ENCODE measurements at places on chromosomes 5 and 9.

DNA sequence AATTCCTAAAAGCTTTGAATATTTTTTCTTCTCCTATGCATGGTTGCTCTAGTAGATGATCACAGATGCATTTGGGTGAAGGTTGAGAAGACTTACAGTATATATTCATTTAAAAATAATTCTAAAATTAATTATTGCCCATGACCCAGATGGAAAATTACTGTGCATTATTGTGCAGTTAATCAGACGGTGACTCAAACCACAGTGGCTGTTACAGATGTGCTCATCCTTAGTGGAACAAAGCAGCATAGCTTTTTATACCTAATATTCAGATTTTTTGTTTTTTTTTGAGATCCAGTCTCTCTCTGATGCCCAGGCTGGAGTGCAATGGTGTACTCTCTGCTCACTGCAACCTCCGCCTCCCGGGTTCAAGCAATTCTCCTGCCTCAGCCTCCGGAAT, 10.7 kb downstream of the OR2V1 start:
- DNase-seq: peak; percentile 39

DNA sequence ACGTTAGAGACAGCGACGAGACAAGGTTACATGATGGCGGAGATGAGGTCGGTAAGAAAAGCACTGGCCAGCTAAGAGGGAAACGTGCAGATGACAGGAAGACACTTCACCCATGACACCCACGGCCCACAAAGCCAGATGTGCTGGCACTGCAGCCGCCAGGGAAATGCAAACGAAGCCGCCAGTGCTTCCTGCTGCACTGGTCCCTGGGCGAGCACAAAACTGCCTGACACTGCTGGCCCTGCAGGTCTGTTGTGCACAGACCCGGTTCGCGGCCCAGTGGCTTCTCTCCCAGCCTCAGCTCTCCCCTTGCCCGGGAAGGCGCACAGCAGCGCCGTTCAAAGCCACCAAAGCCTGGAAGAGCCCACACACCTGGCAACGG, 20.3 kb downstream of the QSOX2 start:
- no peak for DNase-seq

- DNase-seq: no peak
These were observed 22.4 kb upstream of the KDM4C start for GRCh38 chr9:6735422-6735821.

GRCh38 chr5:170757669-170758068, 25.9 kb upstream of the GABRP start:
- no peak for DNase-seq

DNA sequence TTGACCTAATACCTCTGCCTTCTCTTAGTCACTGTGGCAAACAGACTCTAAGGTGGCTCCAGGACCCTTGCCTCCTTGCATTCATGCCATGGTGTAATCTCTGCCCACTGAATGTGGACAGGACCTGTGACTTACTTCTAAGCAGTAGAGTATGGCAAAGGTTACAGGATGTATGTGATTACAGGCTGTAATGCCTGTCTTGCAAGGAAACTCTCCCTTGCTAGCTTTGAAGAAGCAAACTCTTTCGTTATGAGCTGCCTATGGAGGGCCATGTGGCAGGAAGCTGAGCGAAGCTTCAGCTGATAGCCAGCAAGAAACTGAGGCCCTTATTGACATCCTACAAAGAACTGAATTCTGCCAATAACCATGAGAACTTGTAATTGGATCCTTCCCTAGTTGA, 103.3 kb upstream of the HMHB1 start:
- no peak for DNase-seq

DNA sequence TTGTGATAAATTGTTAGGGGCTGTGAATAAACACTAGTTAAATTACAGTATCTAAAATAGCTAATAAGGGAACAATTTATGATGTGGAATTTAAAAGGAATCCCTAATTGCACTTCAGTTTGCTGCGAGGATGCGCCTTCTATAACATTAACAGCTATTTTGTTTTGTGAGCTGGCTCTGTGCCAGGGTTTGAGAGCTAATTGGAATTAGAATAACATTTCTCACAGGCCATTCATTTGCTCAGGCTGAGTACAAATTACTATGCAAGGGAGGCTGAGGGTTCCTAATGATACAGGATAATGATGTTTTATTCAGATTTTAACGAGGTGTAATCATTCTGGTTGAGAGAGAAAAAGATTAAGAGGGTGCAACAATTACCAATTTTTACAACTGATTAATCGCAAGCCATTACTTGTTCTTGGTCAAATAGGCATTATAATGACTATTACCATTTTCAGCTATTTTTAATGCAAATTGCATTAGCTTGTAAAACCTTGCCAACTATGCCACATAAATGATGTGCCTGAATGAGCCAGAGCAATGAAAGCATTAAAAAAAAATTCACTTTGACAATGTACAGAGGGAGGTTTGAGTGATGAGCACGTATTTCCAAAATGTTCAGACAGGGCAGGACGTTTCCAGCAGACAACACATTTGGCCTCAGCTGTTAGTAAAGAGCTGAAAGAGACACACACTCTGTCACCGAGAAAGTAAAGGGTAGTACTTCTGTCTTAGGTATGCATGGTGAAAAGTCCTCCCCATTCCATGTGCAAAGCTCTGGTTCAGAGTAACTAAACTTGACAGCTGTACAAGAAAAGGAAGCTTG, 576.5 kb downstream of the TLE1 start:
- DNase-seq: no peak

- DNase-seq: peak; percentile 68
These were observed 9.9 kb upstream of the FBP1 start for GRCh38 chr9:94649100-94649819.

DNA sequence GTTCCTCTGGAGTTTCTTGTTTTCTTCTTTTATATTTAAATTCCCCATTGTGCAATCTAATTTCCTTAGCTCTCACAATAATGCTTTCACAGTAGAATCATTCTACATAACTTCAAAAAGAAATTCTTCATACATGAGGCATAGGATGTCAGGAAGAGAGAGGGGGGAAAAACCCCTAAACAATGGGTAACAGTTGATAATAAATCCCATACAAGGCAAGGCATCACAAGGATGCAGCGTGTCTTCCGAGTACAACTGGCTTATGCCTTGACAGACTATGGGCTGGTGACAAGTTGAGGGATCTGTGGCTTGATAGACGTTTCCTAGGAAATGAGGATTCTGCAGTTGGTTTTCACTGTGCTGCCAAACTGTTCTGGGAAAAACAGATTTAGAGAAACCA, 247.4 kb downstream of the ARL15 start:
- DNase-seq: no peak

DNA sequence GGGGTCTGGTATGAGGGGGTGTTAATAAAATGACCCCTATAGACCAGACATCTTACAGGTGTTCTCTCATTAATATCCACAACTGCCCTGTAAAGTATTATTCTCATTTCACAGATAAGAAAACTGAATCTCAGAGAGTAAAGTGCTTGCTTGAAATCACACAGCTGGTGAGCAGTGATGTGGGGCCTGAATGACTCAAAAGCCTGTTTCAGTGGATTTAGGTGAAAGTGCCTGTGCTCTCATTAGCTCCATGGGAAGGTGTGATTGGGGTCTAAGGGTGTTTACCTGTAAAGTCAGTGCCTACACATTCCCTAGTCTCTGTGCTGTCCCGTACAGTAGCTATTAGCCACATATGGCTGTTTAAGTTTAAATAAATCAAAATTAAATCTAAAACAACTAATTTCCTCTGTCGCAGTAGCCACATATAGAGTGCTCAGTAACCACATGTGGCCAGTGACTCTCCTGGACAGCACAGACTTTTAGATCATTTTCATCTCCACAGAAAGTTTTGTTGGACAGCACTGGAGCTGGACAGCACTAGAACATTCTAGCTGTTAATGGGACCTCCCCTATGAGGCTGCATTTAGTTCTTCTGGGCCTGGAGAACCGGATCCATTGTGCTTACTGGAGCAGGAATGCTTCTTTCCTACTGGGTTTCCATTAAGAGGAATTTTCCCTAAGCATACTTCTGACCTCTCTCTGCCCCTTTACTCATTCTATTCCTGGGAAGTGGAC, 52.5 kb upstream of the SEMA6A start:
- DNase-seq: no peak

- DNase-seq: no peak
These were observed 33.2 kb upstream of the ASTN2 start for GRCh38 chr9:117448066-117448465.

DNA sequence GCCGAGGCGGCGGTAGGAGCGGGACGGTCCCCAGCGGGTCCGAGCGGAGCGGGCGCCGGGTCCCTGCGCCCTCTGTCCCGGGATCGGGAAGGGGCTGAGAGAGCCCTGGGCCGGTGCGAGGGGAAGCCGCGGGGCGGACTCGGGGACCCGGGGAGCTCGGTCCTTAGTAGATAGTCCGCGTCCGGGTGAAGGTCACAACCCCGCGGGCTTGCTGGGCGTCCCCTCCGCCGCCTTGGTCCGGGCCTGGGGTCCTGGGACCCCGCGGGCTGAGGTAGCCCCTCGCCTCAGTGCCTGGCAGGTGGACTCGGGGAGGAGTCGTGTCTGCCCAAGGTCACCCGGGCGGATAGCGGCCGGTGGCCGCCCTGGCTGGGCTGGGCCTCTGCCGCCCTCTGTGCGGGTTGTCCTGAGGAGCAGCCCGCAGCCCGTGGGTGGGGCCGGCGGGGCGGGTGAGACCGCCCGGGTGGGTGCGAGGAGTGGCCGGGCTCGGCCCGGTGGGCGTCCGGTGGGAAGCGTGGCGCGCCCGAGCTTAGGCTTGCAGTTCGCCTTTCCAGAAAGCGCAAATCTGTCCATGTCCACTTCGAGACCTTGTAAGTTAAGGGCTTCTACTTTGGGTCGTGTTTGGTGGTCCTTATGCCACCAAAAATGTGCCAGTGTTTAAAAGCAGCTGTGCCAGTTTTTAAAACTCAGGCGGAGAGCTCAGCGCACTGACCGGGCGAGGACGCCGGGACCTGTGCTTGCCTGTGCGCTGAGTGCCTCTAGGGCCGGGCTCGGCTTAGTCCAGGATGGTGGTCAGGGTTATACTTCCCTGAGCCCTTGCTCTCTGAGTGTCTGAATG, 554 bp downstream of the SDHA start:
- peak; percentile 71 for DNase-seq

DNA sequence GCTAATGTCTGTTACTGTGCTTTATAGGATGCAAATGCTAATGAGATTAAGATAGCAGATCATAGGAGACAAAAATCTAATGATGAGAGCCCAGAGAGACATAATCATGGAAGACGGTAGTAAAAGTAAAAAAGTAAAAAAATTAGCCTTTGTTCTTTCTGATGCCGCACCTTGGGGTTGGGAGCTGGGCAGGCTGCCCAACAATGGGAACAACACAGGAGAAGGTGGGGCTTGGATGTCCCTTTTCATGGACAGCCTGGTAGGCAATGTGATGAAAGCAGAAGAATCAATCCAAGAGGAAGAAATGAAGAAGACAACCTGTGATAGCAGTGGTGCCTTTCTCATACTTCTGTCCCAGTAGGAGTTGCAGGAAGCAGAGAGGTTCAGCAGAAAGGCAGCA, 57.2 kb downstream of the RAB14 start:
- no peak for DNase-seq

GRCh38 chr9:22469928-22470544, 23.4 kb downstream of the DMRTA1 start:
- DNase-seq: no peak

GRCh38 chr5:83721953-83722901, 1.6 kb upstream of the HAPLN1 start:
- DNase-seq: peak; percentile 78

- no peak for DNase-seq
These were observed 29.2 kb upstream of the JAK2 start for GRCh38 chr9:4955836-4956235.

Data from PC-9 (cell line).